ENCODE measurements at places on chromosomes 1 and 21.

DNA sequence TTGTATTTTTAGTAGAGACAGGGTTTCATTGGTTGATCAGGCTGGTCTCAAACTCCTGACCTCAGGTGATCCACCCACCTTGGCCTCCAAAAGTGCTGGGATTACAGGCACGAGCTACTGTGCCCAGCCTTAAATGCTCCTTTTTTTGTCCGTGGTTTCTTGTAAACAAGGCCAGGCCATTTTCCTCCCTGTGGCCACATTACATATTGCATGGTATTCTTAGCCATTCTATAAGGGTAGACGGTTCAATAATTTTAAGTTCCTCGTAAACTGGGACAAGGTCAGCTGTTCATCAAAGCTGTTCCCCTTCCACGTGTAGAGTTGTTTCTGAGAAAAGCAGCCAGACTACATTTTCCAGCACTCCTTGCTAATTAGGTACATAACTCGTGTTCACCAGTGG lies 10.3 kb upstream of the LUZP1 start:
- ATAC-seq: no peak

- no peak for ATAC-seq
These were observed 30.9 kb downstream of the AGT start for GRCh38 chr1:230682882-230683610.

DNA sequence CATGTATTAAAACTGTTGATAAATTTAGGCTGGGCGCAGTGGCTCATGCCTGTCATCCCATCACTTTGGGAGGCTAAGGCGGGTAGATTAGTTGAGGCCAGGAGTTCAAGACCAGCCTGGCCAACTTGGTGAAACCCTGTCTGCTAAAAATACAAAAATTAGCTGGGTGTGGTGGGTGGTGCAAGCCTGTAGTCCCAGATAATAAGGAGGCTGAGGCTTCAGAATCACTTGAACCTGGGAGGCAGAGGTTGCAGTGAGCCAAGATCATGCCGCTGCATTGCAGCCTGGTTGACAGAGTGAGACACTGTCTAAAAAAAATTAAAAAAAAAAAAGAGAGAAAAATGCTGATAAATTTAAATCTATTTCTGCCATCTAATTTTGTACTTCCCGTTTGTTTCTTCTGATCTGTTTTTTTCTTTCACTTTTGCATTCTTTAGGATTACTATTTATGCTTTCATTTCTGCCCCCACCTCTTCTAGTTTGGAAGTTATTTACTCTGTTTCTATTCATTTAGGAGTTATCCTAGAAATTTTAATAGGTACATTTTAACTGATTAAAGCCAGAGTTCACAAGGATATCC lies 3.2 kb upstream of the DENND1B start:
- no peak for ATAC-seq

DNA sequence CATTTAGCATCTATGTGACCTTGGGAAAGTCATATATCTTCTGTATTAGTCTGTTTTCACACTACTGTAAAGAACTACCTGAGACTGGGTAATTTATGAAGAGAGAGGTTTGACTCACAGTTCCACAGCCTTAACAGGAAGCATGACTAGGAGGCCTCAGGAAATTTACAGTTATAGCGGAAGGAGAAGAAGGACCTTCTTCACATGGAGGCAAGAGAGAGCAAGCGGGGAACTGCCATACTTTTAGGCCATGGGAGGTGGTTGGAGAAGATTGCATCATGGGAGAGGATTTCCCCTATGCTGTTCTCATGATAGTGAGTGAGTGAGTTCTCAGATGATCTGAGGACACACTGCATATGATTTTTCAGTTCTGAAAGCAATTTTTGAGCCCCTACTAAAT lies 87.9 kb downstream of the CLEC20A start:
- ATAC-seq: no peak

GRCh38 chr1:247247568-247247967 lies 8.3 kb upstream of the VN1R5 start:
- ATAC-seq: no peak

DNA sequence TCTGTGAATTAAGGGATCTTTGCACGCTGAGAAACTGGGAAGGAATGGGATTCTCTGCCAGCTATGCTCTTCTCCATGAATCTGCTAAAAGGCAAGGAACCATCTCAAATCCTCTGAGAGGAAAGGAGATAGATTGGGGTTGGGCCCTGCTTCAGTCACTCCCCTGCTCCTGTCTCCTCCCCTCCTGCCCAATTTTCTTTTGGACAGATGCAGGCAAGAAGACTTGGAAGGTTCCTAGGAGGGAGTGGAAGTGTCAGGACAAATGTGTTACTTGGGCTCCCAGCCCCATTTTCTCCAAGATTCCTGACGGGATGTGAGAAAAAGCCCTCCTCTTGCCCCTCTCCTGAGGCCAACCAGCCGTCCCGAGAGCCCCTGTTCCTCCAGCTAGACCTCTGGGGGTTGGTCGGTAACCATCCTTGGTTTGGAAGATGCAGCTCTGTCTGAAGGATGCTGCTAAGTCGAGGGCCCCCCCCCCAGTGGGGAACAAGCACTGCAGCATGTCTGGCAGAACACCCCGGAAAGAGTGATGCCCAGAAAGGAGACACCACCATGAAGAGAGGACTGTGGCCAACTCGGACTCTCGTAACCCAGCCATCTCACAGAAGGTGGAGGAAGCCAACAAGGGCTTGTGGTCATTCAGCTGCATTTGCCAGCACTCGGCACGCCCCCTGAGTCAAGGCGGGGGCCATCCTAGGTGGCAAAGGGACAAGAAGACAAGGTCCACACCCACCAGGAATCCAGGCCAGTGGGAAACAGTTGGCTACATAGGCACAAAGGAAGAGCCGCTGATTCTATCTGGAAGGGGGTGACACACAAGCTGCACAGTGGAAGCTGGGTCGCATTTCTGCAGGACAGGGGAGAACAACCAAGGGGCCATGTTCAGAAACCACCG lies 43.7 kb downstream of the CDK18 start:
- no peak for ATAC-seq

- ATAC-seq: no peak
These were observed 15.0 kb downstream of the IL10RB start for GRCh38 chr21:33281096-33281652.

DNA sequence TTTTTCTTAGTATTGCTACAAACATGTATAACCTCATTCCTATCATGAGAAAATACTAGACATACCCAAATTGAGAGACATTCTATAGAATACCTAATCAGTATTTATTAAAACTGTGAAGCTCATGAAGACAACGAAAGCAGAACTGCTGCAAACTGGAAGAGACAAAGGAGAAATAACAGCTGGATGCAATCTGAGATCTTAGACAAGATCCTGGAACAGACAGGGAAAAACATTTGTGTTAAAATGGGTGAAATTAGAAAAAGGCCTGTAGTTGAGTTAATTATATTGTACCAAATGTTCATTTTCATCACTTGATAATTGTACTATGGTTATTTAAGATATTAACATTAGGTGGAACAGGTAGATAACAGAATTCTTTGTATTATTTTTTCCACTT lies 392.0 kb downstream of the PLPP3 start:
- no peak for ATAC-seq

GRCh38 chr1:35931446-35932157 lies 697 bp downstream of the AGO3 start:
- no peak for ATAC-seq

DNA sequence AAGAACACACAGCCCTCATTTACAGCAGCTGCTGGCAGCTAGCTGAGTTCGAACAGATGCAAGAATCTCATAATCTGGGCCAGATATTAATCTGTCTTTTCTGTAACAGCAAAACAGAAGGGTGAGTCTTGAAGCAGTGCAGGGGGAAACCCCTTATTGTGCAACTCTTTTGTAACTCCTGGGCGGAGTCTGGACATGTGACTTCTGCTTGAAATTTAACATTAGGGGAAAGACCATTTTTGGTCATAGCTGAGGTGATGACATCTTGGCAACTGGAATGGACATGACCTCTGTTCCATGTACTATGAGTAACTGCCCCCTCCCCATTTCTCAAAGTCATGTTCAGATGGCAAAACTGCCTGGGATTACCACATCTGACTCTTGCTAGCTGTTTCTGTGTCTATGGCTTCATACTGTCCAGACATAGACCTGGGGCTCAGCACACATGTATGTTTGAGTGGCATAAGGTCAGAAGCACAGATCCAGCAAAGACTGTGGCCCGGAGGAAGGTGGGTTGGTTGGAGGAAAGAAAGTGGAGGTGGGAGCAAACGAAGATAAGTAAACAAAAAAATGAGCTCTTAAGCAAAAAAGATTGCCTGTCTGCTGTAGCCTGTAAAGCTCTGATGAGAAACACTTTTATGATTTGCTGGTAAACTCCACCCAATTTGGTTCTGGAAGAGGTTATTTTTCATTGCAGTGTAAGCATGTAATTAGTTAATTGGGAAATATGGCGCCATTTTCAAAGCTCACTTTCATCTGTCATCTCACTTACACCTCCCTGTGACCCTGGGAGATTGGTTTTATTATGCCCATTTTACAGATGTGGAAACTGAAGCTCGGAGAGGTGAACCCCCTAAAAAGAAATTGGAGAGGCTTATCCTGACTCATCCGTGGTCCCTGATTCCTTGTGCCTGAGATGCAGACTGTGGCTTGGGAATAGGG lies 26.1 kb downstream of the ETS2 start:
- peak; percentile 95 for ATAC-seq

GRCh38 chr1:34904236-34905097 lies 25.0 kb downstream of the DLGAP3 start:
- no peak for ATAC-seq

DNA sequence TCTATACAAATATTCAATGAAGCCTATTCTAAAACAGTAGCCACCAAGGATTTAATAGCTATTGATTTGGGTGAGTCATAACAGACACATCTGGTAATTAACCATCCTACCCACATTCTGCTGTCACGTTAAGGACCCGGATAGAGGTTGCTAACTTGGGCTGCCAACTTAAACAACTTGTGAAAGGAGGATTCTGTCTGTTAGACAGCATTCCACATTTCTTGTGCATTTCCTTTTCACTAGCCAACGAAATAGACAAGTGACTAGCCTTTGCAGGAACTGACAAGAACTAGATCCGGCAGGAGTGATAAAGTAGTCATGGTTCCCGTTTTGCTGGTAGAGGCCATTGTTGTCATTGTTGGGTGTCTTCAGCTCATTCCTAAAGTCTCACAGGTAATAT lies 9.5 kb downstream of the DSCAM start:
- ATAC-seq: no peak

DNA sequence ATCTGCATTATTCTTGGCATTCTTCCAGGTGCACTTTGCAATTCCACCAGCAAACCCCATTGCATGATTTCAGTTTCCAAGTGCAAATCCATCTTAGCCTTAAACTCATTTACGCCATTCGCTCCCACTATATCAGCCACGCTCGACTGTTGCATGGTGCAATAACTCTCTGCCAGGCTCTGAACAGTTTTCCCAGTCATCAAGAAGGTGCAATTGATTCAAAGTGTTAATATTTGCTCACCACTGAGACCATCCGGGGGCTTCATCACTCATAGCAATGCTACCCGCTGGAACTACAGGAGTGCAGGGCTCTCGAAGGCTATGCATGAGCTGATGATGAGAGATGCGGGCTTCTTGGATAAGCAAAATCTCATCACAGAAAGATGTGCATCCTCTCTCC lies 488.2 kb downstream of the OMA1 start:
- ATAC-seq: no peak

DNA sequence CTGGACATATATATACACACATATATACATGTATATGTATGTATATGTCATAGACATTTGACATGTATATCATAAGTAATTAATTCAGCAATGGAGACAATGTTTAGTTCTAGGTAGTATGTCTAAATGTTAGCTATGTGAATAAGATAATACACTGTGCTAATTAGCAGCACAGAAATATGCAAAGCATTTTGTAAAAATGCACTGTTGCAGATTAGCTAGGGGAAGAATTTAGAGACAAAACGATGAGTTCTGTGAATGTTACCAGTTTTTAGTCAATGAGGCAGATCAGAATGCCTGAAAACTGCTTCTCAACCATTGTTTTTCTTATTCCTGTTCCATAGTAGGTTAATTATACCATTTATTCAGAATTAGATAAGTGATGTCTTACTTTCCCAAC lies 86.3 kb downstream of the TGFB2 start:
- ATAC-seq: no peak

DNA sequence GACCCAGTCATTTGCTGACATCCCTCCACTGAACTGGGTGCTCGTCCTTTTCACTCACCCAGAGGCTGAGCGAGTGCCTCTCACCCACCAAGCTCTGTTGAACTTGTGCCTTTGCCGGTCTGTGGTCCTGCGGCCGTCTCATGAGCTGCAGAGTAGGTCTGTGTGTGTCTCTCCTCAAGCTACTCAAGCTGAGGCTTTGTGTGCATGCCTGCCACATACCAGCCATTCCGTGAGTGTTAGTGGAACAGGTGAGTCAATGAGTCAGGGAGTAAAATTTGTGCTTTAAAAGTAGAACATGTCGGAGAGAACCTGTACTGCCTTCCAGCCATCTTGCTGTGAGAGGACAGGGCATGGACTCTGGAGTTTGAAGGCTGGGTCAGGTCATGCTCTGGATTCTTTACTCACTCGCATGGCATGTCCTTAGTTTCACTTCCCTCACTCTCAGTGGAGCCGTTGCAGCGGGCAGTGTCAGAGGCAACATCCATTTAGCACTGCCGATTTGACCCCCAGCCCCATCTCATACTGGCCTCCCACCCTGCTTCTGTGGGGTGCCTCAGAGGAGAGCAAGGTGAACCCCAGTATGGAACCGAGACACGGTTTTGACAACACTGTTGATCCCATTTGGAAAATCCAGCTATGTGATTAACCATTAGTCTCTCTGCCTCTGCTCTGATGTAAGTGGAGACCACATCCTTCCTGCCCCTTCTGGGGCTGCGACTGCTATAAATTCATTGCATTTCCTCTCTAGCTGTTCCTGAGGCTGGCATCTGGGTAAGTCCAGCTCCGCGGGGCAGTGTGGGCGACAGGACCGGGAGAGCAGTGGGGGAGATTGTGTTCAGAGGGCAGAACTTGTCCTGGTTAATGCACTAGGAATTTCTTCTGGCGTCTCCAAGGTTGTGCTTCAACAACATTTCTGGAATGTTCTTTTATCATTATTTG lies at the start of gene NLRP3:
TSS of gene NLRP3 (plus strand) at position 751 of the 939 bp plus-strand sequence. CDS start 2,628 bp downstream, outside the sequence.
- ATAC-seq: peak; percentile 46

- no peak for ATAC-seq
These were observed 12.3 kb downstream of the SHISAL2A start for GRCh38 chr1:52645261-52645660.

GRCh38 chr1:234683861-234684632 lies 74.1 kb upstream of the IRF2BP2 start:
- no peak for ATAC-seq

DNA sequence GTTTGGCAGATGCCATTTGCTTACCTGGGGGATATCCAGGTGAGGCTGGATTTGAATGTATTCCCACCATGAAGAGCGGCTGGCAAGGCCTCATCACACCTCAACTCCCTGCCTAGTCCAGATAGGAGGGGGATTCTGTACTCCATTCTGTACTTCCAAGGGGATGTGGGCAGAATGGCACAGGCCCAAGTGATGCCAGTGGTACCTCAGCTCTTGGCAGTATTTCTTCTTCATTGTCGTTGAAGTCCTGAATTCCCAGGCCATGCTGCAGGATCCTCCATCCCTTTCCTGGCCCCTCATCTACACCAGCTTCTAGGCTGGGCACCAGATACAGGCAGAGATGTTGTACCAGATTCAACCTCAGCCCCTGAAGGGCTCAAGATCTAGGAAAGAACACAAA lies 47.9 kb downstream of the KLHDC7A start:
- ATAC-seq: no peak

- no peak for ATAC-seq
These were observed 127.2 kb upstream of the GJB5 start for GRCh38 chr1:34627465-34628240.

All from activated CD4-positive, CD25-positive, alpha-beta regulatory T cell treated with anti-CD3 and anti-CD28 coated beads, Interleukin-2, amount 50 U/mL, for 24 hours (primary cell).